T-cell (primary cell): ENCODE measurements at places on chromosomes 13 and 19.
A peak's percentile ranks its signal among the peaks of the same experiment; 100 is the strongest.

DNA sequence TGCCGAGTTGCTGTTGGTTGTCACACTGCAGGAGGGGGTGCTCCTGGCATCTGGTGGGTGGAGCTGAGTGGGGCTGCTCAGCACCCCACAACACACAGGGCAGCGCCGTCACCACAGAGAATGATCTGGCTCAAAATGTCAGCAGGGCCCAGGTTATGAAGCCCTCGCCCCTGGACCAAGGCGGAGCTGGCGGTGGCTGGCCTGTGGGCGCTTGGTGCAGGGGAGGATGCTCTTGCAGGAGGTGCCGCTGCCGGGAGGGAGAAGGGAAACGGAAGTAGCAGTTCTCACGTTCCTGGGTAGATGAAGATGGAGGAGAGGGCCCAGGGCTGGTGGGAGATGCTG, 14.2 kb upstream of the LENG8 start:
- no peaks in the 10 kb centered on the region for H3K36me3 ChIP-seq
- H3K4me3 ChIP-seq: no peak overlapping the region
- H3K27me3 ChIP-seq: peaks cover 16% of the 10 kb centered on the region

DNA sequence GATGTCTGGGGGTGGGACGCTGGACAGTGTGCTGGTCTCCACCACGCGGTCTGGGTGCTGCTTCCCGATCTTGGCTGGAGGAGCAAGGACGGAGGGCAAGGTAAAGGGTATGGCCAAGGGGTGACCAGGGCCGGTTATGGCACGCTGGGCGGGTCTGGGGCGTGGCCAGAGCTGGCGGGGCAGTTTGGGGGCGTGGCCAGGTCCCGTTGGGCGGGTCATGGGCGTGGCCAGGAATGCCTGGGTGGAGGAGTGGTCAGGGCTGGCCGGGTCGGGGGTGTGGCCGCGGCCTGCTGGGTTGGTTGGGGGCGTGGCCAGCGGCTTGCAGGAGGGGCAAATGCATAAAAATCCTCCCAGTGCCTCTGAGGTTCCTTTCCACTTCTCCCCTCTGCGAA, 19.2 kb downstream of the GPX4 start:
- peaks cover 37% of the 10 kb centered on the region for H3K4me1 ChIP-seq
- no peak overlapping the region for H3K27ac ChIP-seq
- no peak overlapping the region for H3K4me3 ChIP-seq
- DNase-seq: no peak

- H3K36me3 ChIP-seq: peaks cover 23% of the 10 kb centered on the region
- no peaks in the 10 kb centered on the region for H3K27me3 ChIP-seq
- H3K4me3 ChIP-seq: no peak overlapping the region
- H3K27ac ChIP-seq: no peak overlapping the region
Measured at GRCh38 chr19:57978586-57979289, 4.4 kb upstream of the C19orf18 start.

DNA sequence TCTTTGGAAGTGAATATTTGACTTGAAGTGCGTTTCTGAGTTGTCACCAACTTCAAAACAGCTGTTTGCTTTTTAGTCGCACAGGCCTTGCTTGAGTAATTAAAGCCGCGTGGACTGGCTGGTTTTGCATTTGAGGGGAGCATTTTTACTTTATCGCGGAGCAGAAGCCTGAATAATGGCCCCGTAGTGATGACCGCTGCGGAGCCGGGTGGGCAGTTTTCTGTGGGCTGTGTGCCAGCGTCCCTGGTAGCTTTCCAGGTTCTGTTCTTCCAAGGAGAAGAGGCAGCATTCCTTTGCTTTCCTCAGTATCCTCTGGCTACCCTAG, 1.1 kb downstream of the NAA16 start:
- no peak for DNase-seq
- peaks cover 31% of the 10 kb centered on the region for H3K4me1 ChIP-seq
- peak overlapping the region; percentile 80 for H3K27ac ChIP-seq
- H3K4me3 ChIP-seq: peak overlapping the region; percentile 98
- H3K27me3 ChIP-seq: no peaks in the 10 kb centered on the region

GRCh38 chr13:88895261-88895941, 1224.2 kb downstream of the SLITRK5 start:
- H3K4me3 ChIP-seq: no peak overlapping the region
- no peak for DNase-seq
- H3K27ac ChIP-seq: no peak overlapping the region
- H3K4me1 ChIP-seq: no peaks in the 10 kb centered on the region
- no peaks in the 10 kb centered on the region for H3K27me3 ChIP-seq
- no peaks in the 10 kb centered on the region for H3K36me3 ChIP-seq

DNA sequence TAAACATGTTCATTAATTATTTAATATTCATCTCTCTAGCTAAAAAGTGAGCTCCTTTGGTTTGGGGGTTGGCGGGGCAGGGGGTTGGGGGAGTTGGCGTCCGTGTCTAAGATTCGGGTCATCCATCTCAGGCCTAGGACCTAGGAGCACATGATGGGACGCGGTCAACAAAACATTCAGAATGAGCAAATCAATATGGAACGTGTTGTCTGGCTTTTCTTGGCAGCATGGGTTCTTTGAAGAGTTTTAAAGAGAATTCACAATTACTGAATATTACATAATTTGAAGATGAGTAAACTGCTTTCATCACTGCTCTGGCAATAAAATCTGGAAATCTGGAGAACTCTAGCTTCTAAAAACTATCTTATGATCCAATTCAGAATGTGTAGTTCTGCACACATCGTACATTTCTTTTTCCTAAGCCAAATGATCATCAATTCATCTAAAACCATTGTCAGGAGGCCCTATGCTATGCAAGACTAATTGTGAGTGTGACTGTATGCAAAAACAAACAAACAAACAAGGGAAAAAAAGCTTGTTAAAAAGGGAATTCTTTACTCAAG, 5.4 kb upstream of the ARGLU1 start:
- no peak for DNase-seq
- H3K27ac ChIP-seq: no peak overlapping the region
- H3K4me3 ChIP-seq: no peak overlapping the region
- no peaks in the 10 kb centered on the region for H3K36me3 ChIP-seq

DNA sequence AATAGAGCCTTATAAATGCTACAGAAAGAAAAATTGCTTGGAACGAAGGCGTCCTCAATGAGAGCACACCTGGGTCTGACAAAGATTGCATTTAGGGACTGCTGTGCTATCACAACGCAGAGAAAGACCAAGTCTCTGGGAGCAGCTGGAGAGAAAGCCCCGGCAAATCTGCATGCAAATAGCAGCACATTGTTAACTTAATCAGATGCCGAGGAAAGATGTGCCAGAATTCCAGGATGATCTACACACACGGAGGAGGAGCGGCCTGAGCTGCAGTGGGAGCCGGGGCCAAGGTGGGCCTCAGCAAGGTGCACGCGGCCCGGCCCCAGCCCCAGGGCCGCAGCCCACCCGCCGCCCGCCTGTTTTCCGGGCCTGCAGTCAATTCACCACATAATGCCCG, 1.4 kb downstream of the ZNF536 start:
- H3K27me3 ChIP-seq: peaks cover 32% of the 10 kb centered on the region
- no peaks in the 10 kb centered on the region for H3K4me1 ChIP-seq
- no peak for DNase-seq
- H3K36me3 ChIP-seq: no peaks in the 10 kb centered on the region
- no peak overlapping the region for H3K27ac ChIP-seq

GRCh38 chr13:112531263-112531794, 56.6 kb downstream of the TUBGCP3 start:
- no peaks in the 10 kb centered on the region for H3K36me3 ChIP-seq
- H3K4me3 ChIP-seq: no peak overlapping the region
- no peaks in the 10 kb centered on the region for H3K27me3 ChIP-seq

DNA sequence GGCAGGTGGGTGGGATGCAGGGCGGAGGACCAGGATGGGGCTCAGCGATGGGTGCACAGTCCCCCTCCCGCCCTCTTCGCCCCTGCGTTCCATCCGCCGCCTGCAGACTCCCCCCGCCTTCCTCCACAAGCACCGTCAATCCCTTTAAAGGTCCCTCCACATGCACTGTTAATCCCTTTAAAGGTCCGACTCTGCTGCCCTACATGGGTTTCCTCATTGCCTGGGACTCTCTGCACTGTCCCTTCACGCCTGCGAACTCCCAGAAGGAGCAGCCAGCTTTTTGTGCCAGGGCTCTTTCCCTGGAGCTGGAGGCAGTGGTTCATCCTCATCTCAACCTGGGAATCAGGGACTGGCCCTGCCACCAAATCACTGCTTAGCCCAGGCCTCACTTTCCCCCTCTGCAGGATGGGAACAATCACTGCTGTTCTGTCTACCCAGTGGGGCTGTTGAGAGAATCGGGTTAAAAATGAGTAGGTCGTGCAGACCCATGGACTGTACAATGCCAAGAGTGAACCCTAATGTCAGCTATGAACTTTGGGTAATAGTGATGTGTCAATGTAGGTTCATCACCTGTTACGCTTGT, 20.4 kb downstream of the ZNF574 start:
- DNase-seq: no peak
- H3K27ac ChIP-seq: no peak overlapping the region
- H3K36me3 ChIP-seq: peaks cover 52% of the 10 kb centered on the region
- peaks cover 10% of the 10 kb centered on the region for H3K4me1 ChIP-seq

GRCh38 chr19:48826606-48827020, 9.7 kb downstream of the HSD17B14 start:
- no peak overlapping the region for H3K27ac ChIP-seq
- no peaks in the 10 kb centered on the region for H3K36me3 ChIP-seq
- no peak overlapping the region for H3K4me3 ChIP-seq
- no peak for DNase-seq

GRCh38 chr13:59534806-59535205, 628.9 kb downstream of the DIAPH3 start:
- no peaks in the 10 kb centered on the region for H3K27me3 ChIP-seq
- no peak overlapping the region for H3K27ac ChIP-seq
- peaks cover 5% of the 10 kb centered on the region for H3K4me1 ChIP-seq

- peak overlapping the region; percentile 81 for H3K27ac ChIP-seq
- H3K27me3 ChIP-seq: no peaks in the 10 kb centered on the region
- H3K4me1 ChIP-seq: peaks cover 76% of the 10 kb centered on the region
- H3K4me3 ChIP-seq: no peak overlapping the region
- peaks cover 21% of the 10 kb centered on the region for H3K36me3 ChIP-seq
- DNase-seq: no peak
Measured at GRCh38 chr19:41872384-41872774, 4.7 kb upstream of the CD79A start.

DNA sequence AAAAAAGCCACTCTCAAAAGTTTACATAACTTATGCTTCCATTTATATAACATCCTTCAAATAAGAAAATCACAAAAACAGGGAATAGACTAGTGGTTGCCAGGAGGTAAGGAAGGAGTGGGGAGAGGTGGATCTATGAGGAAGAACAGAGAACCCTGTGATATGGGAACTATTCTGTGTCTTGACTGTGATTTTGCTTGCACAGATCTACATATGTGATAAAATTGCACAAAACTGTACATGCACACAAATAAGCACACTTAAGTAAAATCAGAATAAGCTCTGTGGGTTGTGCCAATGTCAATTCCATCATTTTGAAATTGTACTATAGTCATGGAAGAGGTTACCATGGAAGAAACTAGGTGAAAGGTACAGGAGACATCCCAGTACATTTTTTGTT, 121.6 kb upstream of the SGCG start:
- H3K27me3 ChIP-seq: no peaks in the 10 kb centered on the region
- no peaks in the 10 kb centered on the region for H3K4me1 ChIP-seq
- DNase-seq: no peak

DNA sequence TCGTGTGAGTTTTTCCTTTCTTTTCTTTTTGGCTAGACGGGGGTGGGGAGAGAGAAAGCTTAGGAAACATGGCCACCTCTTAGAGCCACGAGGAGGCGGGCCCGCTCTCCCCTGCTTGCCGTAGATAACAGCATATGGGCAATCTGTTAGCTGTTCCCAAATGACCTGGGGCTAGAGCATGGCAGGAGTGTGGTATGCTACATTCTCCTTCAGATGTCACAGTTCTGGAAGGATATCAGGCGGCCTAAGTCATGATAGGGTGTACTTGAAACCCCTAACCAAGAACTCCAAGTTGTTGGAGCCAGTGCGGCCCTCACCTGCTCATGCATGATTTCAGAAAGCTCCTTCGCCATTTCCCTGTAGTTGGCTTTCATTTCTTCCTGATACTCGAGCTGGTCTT, 44.3 kb upstream of the SLC15A1 start:
- H3K27me3 ChIP-seq: no peaks in the 10 kb centered on the region
- no peaks in the 10 kb centered on the region for H3K4me1 ChIP-seq
- no peak overlapping the region for H3K27ac ChIP-seq

DNA sequence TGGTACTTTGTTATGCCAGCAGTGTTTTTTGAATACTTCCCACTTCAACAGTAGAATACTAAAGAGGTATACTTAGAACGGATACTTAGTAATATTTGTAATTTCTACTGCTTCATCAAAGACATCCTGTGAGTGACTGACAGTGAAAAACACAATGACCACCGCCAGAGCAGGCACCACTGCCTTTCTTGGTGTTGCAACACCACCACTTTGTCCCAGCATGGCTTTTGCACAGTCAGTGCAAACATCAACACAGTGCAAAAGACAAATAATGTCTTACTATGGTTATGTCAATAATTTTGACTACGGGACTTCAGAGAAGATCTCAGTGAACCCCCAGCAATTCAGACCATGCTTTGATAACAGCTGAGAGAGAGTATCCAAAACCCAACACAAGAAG, 220.5 kb downstream of the RBM26 start:
- no peak overlapping the region for H3K27ac ChIP-seq
- H3K4me3 ChIP-seq: no peak overlapping the region
- no peak for DNase-seq
- no peaks in the 10 kb centered on the region for H3K36me3 ChIP-seq

- H3K27ac ChIP-seq: no peak overlapping the region
- no peaks in the 10 kb centered on the region for H3K4me1 ChIP-seq
- DNase-seq: no peak
Measured at GRCh38 chr19:33868788-33869412, 72.2 kb downstream of the KCTD15 start.

DNA sequence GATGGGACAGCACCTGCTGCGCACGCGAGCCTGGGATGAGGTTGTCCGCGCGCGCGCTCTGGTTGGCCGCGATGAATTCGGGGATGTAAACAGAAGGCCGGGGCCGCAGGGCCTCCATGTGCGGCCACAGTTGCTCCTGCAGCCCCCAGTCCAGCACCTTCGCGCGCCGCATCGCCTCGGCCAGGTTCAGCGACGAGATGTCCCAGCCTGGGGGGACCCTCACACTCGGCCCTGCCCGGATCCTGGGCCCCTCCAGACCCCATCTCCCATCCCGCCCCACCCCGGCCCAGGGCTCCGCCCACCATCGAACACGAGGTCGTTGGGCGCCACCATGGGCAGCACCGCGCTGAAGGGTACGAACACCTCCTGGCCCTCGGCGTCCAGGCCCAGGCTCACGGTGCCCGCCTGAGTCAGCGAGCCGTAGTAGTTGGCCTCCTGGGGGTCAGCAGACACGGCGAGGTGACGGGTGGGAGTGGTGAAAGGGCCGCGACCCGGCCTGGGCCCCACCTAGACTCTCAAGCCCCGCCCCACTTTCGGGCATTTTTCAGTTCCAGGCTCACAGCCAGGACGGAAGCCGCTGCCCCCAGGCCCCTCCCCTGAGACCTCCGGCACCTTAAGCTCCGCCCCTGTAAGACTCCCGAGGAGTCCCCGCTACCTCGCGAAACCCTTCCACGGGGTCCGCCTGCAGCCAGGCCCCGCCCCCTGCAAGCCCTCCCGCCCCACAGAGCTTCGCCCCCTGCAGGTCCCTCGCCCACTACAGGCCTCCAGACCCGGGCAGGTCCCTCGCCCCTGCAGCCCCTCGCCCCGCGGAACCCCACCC, 1.1 kb downstream of the ISYNA1 start:
- DNase-seq: peak; percentile 74
- no peak overlapping the region for H3K27ac ChIP-seq
- no peaks in the 10 kb centered on the region for H3K27me3 ChIP-seq
- H3K36me3 ChIP-seq: peaks cover 5% of the 10 kb centered on the region
- peaks cover 68% of the 10 kb centered on the region for H3K4me1 ChIP-seq
